NCI-H446 (cell line): ENCODE measurements at places on chromosomes 7 and 10.

DNA sequence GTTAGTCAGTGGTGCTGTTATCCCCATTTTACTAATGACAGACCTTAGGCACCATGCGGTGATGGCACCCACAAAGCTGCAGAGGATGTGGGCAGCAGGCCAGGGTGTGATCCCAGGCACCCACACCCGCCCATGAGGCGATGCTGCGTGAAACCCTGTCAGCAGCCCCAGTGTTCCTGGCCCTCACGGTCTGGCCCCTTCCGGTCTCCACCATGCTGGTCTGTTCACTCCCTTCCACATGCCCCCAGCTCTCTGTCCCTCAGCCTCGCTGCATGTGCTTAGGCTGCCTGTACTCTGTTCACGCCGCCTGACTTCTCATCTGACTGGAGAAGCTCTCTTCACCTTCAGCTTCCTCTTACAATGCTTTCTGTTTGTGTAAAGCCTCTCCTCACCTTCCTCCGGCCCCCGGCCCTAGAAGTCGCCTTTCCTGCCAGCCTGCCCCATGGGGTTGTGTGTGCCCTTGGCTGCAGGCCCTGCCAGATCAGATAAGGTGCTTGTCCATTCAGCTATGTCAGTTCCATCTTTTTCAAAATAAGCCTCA, 17.6 kb upstream of the ORAI2 start:
- no peak for DNase-seq

DNA sequence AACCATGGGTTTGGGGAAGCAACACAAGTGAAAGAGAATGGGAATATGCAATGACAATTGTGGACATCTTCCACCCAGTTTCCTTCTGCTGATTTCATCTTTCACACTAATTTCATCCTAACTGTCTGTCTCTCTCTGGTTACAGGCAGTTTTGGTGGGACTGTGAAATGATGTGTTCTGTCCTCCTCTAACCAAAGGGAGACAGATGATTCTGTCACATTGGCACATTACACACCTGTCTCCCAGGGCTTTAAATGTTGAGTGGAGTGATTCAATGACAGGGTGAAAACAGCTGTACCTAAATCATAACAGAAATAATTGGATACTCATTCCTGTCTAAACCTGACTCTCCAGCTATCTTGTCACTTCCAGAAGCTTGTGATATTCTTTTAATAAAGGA, 60.0 kb downstream of the DGKB start:
- DNase-seq = no peak

DNA sequence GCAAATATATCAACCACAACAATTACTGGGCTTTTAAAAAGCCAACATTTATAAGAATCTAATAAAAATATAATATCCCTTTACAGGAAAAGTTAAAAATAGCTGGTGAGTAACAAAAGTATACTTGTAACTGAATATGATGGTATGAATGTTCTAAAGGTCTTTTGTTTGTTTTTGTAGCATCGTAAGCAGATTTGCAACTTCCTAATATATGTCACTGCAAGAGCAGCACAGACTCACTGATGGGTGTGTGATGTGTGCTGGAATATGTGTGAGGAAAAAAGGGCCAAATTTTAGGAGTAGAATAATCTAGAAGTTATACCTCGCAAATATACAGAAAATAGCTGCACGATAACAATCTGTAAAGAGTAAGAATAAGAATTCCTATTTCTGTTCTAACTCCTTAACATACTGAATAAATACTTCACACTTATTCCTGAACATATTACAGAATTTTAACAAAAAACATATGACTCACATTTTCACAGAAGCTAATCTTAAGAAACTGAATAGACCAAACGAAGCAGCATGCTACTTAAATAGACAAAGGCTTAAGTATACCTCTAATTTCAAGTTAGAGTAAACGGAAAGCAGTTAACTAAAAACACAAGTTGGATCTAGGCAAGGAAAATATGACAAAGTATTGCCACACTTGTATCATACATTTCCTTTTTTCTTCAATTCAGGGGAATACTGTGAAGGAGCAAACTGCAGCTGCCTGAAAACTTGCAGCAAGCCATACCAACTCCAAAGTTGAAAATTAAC, 9.6 kb downstream of the ETV1 start:
- DNase-seq = no peak

DNA sequence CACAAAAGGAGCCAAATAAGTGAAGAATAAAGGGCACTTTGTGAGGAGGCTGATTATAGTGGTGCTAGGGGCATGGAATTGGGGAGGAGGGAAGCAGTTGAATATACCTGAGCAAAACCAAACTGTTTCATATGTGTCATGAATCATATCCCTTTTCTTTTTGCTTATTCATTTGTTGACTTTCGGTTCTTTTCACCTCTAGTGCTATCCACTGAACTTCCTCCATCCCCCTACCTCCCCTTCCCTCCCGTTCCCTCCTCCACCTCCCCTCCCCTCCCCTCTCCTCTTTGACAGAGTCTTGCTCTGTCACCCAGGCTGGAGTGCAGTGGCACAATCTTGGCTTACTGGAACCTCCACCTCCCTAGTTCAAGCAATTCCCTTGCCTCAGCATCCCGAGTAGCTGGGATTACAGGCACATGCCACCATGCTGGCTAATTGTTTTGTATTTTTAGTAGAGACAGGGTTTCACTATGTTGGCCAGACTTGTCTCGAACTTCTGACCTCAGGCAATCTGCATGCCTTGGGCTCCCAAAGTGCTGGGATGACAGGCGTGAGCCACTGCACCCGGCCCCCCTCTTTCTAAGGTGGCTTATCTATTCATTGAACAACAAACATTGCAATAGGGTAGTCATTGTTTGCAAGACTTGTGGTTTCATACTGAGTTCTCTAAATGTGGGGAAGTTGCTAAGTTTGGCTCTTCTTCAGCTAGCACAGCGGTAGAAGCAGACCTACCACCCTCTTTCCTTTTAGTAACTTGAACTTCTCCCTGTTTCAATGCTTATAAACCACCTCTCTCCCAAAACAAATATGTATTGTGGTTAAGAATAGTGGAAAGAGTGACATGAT, 150.4 kb upstream of the PRPS1L1 start:
- DNase-seq = no peak

DNA sequence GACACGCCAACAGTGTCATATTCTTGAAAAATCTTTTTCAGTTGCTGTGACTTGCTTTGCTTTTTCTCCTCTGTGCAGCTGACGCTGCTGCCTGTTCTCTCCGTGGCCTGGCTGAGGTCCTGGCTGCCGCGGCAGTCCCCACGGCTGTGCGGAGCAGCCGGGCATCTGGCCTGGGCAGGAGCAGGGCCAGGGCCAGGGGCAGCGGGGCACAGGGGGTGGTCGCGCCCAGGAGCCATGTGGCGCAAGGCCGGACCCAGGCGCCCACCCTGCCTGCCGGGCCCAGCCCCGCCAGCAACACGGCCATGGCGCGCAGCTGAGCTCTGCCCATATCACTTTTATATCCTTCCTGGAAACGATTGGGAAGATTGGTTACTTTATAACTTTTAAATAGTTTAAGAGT, 109.4 kb upstream of the ACBD5 start:
- no peak for DNase-seq

DNA sequence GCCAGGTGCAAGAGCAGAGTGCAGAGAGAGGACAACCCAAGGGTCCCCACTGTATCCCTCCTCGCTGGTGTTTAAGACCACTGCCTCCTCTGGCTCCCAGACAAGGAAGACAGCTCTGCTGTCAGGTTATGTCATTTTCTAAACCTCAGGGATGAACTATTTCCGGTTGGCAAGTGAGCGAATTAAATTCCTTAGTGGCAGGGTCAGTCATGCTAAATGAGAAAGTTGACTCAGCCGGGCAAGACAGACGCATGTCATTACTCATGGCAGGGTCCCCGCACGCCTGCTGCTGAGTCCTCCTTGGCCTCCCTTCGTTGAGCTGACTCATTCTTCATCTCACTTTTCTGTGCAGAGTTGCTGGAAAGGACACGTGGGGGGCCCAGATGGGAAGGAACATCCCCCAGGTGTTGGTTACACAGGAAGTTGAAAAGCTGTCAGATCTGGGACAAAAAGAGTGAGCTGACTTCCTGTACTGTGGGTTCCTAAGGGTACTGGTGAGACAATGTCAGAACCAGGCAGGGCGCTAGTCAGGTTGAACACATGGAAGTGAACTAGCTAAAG, 47.1 kb upstream of the UCN3 start:
- DNase-seq = no peak

DNA sequence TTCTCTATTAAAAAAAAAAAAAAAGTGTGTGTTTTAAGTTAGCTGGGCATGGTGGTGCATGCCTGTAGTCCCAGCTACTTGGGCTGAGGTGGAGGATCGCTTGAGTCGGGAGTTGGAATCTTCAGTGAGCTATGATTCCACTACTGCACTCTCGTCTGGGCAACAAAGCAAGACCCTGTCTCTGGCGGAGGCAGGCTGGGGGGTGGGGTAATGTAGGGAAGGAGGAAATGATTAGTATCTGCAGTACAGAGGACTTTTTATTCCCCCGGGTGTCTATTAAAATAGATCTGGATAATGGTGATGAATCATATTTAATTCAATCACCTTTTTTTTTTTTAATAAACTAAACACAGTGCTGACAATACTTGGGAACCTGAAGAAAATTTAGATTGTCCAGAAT, 6.5 kb downstream of the CBX3 start:
- no peak for DNase-seq

DNA sequence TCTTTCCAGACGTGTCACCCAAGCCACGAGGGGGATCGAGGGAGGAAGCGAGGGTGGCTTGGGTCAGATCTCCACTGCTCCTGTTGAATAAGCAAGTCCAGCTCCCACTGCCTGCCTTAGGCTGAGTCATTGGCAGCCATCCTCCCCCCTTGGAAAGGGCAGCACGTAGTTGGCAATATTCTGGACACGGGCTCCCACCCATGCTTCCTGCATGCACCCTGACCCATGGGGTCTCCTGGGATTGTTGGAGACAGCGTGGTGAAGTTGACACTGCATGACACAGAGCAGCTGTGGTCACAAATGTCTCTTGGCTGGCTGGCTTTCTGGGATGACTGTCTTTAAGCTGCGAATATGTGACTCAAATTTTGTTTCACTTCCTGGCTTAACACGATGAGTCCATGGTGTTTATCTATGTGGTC, 11.2 kb downstream of the BTBD16 start:
- no peak for DNase-seq

GRCh38 chr7:33262476-33262875, 133.1 kb downstream of the BBS9 start:
- DNase-seq = no peak

- DNase-seq = no peak
Observed at GRCh38 chr7:17564678-17565212, 266.3 kb downstream of the AHR start.

DNA sequence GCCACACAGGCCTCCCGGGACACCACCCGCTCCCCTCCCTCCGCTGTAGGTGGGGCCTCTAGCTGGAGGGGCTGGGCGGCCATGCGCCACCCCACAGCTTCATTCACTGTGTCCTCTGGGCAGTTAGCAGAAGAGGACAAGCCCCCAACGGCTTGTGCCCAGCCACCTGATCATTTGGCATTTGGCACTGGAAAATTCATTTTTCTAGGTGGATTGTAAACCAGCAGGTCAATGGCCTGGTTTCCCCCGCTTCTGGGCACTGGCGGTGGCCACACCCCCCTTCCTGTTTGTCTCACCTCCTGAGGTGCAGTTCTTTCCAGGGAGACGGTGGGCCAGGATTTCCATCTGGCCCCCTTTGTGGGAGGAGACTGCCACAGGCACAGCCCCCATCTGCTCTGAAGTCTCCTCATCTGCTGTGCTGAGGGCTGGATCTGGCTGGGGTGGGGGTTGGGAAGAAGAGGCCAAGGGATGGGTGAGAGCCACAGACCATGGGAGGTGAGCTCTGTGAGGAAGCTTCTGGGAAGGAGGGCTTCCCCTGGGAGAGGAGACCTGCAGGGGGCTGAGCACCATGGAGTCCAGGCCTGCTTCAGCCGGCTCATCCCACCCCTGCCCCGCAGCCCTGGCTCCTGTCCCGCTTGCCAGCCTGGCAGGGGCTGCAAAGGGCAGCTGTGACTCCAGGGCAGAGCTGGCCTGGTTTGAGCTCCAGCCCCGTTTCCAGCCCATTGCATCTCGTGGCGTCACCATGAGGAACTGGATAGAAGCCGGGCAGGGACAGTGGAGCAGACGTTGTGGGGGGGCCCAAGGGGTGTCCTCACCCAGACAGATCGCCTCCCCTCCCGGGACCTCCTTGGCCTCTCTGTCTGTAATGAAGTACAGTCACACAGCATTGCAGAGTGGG, 40.1 kb upstream of the SLC29A3 start:
- peak; percentile 16 for DNase-seq

DNA sequence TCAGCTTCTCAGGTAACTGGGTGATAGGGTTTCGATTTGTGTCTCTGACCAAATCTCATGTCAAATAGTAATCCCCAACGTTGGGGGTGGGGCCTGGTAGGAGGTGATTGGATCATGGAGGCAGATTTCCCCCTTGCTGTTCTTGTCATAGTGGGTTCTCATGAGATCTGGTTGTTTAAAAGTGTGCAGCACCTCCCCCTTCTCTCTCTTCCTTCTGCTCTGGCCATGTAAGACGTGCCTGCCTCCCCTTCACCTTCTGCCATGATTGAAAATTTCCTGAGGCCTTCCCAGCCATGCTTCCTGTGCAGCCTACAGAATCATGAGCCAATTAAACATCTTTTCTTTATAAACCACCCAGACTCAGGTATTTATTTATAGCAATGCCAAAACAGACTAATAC, 21.9 kb upstream of the SMURF1 start:
- DNase-seq = no peak

DNA sequence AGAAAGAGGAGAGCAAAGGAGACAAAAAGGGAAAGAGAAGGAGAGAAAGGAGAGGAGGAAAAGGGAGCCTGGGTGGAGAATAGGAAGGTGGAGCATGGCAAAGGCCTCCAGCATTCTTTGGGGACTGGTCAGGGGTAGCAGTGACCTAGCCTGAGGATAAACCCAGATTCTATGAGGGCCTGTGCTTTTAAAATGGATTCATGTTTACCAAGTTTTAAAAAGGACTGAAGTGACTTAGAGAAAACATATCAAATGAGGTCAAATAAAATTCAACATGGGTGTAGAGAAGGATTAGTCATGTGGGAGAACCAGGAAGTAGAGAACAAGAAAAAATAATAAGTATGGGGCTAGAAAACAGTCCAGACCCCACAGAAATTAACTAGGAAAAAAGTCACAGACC, 20.7 kb downstream of the CREB3L2 start:
- DNase-seq = no peak

DNA sequence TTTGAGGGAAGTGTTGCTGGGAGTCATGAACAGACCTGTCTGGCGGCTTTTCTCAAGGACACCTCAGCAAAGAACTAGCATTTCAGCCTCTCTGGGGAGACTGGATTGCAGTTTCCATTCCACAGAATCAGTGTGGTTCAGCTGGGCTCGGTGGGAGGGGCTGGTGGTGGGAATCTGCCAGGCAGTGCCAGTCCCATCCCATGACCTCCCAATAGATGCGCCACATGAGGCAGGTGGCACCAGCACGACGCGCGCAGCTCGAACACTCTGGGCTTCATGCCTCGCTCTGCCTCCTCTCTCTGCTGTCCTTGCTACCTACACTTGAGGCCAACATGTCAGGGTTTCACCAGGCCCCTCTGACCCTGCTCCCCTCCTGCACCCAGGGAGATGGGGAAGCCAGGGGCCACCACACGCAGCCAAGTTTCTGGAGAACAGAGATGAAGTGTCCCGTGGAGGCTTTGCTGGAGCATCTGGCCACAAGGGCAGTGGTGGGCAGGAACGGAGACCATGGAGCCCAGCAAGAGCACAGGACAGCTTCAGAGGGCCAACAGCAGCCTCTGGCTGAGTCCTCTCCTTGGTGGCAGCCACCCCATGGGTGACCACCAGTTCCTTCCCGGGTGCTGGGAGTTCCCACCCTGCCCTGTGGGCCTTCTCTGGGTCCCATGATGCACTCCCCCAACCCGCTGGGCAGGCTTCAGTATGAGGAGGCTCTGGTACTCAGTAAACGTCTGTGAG, 2.3 kb downstream of the NACAD start:
- DNase-seq = no peak

GRCh38 chr7:149498811-149499210, 1.2 kb upstream of the ZNF746 start:
- DNase-seq = no peak
